ENCODE measurements at places on chromosomes 11 and 22.

- DNase-seq, result no peak
Measured at GRCh38 chr22:21933910-21934309, 18.7 kb downstream of the PPM1F start.

DNA sequence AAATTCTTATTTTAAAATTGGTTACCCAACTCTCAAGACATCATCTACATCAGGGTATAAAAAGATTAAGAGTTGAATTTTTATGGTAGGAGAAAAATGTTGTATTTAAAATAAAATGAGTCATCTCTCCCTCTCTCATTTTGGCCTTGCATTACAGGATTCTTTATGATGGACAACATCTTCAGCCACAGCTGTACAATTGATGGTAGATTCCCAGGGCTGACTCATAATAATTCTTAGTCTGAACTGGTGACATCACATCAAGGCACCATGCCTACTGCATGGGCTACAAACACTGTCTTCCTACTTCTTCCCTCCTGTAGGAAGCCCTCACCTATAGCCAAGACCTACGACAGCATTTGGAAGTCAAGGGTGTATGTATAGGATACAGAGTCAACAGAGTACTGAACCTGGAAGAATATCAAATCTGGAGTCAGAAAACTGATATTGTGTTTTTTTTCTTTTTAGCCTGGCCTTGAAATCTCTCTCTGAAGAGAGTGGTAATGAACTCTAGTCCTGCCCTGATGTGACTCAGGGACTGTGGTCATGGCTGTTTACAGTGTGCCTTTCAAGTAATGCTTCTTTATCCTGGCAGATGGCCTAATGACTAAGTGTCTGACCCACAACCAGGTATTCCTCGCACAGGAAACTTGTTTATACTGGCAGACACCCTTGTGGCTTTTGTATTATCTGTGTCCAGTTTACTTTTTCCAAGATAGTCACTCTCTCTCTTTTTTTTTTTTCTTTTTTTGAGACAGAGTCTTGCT lies 32.5 kb downstream of the MRGPRX2 start:
- DNase-seq, result no peak

- DNase-seq, result no peak
Measured at GRCh38 chr22:49659281-49659923, 168.3 kb downstream of the BRD1 start.

DNA sequence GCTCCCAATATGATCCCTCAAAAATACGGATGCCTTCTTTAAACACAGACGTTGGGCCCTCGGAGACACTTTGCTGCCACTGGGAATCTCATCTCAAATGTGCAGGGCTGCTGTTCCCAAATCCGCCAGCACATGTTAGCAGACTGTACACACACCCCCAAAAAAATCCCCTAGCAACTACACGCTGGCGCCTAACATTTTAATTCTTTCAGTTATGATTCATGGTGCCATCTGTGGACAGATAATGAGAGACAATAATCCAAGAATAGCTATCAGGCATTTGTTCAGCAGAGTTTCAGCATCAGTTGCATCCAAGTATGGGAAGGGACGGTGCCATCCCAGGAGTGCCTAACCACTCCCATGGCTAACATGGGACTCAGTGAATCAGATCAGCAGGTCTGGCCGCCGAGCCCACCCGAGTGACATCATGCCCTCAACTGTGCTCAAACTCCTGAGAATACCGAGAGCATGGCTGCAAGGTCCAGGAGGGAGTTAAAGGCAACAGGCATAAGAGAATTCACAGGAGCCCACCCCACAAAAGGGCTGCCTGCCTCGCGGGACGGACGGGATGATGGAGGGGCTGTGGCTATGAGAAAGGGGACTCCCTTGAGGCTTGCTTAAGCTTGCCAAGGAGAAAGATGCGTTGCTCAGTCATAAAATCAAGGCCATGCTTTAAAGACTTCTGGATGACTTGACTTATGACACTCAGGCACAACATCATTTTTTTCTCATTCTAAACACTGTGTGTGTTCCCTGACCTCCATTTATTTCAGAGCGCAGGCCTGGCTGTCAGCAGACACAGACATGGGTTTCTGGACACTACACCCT lies 337.0 kb downstream of the SHANK2 start:
- no peak for DNase-seq

DNA sequence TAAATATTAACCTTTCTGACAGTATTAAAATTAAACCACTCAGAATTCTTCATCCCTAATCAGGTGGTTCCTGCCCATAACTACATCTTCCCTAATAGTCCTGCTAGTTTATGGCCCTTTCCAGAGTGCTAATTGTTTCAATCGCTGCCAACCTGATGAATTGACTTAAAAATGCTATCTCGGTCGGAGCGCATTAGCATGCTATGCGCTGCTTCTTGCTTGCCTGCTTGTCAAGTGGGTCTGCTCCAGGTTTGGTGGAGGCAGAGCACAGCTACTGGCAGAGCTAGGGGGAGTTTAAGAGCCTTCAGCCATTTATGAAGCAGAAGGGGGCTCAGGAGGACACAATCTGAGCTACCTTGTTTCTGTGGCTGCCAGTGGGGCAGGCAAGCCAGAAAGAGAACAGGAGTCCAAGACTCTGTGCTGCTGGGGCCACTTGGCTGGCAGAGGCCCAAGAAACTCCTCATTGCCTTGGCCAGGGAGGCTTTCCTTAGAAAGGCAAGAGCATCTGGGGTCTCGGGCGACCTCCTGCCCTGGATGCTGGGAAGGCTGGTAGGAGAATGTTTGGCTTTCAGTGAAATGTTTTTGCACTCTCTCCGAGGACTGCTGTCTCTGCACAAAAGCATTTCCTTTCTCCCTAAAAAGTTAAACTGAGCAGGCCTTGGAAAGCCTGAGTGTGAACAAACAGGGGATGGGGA lies 62.1 kb upstream of the PHOX2A start:
- no peak for DNase-seq

DNA sequence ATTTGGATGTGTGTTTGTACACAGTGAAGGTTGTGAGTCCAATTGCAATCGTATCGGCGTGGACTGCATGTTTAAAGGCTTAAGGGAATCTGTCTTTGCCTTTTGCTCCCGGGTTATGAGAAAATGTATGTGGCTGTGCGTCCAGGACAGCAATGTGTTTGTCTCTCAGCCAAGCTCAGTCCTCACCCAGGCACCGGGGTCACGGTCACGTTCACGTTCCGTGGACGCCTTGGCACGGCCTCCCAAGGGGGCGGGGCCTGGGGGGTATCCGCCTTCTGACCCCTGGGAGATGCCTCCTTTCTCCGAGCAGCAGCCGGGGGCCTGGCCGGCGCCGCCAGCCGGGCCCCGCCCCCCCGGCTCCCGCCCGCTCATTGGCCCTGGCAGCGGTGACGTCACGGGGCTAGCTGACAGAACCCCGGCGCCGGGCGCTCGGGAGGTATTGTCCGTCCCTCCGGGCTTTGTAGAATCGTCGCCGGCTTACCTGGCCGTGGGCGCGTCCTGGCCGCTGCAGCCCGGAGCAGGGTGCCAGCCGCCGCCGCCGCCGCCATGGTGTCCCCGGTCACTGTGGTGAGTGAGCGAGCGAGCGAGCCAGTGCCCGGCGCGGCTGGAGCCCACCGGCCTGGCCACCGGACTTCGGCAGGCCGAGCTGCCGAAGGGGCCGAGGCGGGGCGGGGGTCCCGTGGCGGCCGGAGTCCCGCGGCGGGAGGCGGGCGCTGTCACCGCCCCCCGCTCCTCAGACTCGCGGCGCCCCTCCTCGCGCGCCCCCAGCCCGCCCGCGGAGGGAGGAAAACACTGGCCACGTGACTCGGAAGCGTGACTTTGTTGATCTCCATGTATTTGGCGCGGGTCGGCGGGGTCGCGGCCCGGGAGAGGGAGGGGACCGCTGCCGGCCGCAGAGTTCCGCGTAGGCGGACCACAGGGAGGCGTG lies at the start of gene TMEM86A:
TSS of gene TMEM86A (plus strand) at position 439 of the 928 bp plus-strand sequence. CDS start at position 547, 108 bp downstream.
- DNase-seq, result peak; percentile 64

DNA sequence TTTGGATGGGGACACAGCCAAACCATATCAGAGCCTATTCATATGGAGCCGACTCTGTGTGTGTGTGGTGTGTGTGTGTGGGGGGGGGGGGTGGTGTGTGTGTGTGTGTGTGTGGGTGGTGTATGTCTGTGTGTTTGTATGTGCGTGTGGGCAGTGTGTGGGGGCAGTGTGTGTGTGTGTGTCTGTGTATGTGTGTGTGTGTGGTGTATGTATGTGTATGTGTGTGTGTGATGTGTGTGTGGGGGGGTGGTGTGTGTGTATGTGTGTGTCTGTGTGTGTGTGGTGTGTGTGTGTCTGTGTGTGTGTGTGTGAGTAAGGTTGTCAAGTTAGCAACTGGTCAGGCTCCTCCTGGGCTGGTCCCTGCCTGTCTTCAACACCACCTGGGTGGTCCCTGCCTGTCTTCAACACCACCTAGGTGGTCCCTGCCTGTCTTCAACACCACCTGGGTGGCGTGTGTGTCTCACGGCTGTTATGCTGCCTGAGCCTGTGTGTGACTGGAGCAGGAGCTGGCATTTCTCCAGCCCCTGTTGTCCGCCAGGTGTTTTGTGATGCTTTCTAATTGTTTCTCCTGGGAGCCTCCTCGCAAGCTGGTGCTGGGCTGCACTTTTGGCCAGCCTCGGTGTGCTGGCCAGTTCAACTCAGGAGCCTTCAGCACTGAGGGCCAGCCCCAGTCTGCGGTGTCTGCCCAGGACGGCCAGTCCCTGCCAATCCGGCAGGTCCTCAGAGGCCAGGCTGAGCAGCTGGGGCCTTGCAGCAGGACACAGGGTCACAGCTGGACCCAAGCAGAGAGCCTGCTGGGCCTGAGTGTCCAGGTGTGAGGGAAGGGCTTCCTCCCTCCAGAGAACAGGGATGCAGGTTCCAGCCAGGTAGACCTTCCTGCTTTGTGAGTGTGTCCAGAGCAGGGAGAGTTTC lies 21.5 kb upstream of the PVALB start:
- DNase-seq, result no peak

GRCh38 chr11:122523846-122524805 lies 131.4 kb upstream of the UBASH3B start:
- DNase-seq, result no peak

GRCh38 chr22:20020533-20021195 lies at the start of gene TANGO2:
Gene TANGO2, plus strand, starts transcription at chr22:20021110. Its CDS starts 15,689 bp downstream, at chr22:20036799.
- DNase-seq, result peak; percentile 79

GRCh38 chr22:33747029-33747428 lies 173.2 kb downstream of the LARGE1 start:
- no peak for DNase-seq

- DNase-seq, result no peak
Measured at GRCh38 chr22:32802237-32802765, 796 bp downstream of the TIMP3 start.

DNA sequence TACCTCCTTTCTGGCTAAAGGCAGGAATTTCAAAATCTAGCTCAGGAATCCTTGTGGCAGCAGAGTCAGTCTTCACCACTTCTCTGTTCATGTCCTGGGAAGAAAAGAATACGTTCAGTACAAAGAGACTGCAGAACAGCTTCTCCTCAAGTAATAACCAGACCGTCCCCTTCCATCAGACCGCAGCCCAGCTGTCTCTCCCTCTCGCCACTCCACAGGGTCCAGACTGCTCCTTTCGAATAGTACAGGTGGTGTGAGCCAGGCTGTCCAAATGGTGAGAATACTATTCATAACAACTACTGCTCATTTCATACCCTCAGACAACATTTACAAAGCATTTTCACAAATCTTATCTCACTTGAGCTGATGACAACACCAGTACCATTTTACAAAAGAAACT lies 857 bp downstream of the ZPR1 start:
- no peak for DNase-seq

DNA sequence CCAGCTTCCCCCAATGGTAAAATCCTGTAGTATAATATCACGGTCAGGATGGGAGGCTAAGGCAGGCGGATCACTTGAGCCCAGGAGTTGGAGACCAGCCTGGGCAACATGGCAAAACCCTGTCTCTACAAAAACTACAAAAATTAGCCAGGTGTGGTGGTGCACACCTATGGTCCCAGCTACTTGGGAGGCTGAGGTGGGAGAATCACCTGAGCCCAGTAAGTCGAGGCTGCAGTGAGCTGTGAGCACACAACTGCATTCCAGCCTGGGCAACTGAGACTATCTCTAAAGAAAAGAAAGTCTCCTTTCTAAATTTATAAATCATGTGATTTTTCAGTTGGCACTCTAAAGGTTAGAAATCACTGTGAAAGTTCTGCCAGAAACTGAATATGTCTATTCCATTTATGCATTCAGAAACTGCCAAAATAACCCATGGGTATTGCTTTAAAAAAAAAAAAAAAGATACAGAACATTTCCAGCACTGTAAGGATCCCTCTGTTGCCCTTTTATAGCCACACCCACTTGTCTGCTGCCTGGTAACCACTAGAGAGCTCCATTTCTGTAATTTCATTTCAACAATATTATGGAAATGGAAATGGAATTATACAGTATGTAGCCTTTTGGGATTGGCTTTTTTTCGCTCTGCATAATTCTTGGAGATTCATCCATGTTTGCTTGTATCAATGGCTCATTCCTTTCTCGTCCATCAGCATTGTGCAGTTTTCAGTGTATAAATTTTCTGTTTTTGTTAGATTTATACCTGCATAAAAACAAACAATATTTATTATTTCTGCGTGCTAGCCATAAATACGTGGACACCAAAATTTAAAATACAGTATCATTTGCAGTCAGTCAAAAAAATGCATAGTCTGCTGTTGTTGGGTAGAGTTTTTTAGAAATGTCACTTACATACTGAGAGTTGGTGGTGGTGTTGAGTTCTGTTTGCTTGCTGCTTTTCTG lies 9.4 kb downstream of the CDC45 start:
- DNase-seq, result no peak

DNA sequence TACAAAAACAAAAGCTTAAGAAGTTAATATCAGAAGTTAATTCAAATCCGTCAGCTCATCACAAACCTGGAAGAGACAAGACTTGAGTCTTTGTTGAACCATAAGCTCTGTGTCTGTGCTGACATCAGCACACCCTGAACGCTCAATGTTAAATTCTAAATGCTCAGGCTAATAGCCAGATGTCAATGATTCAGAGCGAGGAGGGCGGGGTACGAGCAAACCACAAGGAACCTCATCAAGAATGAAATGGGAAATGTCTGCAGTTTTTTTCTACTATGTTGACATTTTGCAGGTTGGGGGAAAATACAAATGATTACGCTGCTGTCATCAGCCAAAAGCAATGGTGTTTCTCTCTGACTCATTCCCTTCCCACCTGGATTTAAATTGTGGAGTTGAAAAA lies 1057.2 kb downstream of the NTM start:
- no peak for DNase-seq

GRCh38 chr11:128901653-128902514 lies 10.7 kb downstream of the KCNJ5 start:
- no peak for DNase-seq

- no peak for DNase-seq
Measured at GRCh38 chr22:45335021-45335818, 25.5 kb downstream of the FAM118A start.

- DNase-seq, result no peak
Measured at GRCh38 chr11:18772211-18772610, 19.4 kb downstream of the PTPN5 start.

DNA sequence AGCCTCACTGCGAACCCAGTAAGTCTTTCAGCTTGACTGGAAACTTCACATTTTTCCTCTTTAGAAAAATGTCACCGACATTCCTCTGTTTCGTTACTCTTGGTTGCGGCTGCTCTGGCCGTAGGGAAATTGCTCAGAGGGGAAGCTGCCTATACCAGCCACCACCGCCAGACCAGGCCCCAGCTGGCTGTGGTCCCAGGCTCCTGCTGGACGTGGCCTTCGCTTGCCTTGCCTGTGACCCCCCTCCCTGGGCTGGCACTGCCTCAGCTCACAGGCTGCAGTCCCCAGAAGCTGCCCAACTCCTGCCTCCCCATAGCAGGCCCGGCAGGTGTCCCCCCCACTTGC lies 197.8 kb downstream of the MN1 start:
- DNase-seq, result no peak

- DNase-seq, result no peak
Measured at GRCh38 chr22:27127911-27128310, 470.5 kb downstream of the MIAT start.

- DNase-seq, result no peak
Measured at GRCh38 chr11:93988455-93988854, 32.7 kb upstream of the HEPHL1 start.
